ENCODE measurements at places on chromosomes 5 and 9.

GRCh38 chr9:615756-616155, 225.7 kb upstream of the DMRT1 start:
- no peak for DNase-seq

DNA sequence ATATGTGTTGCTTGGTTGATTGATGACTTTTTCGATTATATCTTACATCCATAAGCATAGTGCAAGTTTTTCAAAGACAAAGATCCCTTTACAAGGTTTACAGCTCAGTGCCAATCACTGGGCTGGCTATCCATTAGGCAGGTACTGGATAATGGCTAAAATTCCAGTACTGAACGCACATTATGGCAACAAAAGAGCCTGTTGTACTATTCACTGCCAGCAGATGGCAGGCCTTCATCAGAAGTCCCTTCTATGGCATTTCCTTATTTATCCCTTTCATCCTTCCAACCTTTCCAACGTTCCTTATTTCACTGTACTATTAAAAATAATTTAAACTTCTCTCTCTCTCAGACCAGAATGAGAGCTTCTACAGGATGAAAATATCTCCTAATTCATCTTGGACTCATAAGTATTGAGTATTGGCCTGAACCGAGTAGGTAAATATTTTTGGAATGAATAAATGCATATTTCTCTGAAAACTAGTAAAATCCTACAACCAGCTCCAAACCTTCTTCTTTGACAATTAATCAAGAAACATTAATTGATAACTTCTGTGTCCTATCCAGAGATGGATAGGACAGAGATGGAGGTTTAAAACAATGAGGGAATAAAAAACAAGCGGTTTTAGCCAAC, 6.7 kb upstream of the WNT8A start:
- DNase-seq, result peak; percentile 74

GRCh38 chr9:7799944-7800285, 337 bp upstream of the DMAC1 start:
- no peak for DNase-seq

DNA sequence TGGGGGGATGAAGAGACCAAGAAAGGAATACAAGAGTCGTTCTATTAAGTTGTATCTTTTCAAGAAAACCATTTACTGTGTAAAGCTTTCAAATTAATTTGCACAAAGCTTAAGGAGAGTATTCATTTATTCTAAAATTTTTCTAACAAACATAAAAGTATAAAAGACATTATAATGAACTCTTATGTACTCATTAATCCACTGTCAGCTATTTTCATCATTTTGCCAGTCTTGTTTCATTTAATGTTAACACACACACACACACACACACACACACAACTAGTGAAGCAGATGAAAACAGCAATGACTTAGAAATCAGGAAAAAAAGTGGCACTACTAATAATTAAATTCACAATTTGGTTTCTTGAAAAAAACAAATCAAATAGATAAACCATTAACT, 176.7 kb downstream of the TLE1 start:
- no peak for DNase-seq

DNA sequence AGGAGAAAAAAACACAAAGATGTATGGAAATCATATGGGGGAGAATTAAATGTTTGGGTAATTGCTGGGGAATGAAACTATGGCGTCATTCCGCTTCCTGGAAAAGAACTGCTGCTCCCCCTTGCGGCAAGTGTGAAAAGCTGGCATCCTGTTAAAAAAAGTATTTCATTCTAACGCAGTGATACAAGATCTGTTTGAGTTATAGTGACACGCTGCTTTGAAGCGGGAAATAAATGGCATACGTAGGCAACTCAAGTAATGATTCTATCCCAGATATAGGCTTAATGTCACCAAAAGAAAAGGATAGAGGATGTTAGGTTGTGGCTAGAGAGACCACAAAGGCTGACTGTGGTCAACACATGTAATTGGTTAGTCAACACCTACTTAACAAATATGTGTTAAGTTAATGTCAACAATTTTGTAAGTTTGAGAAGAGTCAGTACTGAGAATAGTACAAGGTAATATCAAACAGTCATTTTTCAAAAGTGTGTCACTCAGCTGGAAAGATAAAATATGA, 70.2 kb upstream of the ALDH1A1 start:
- peak; percentile 58 for DNase-seq

- no peak for DNase-seq
Measured at GRCh38 chr5:1428107-1428506, 17.1 kb downstream of the SLC6A3 start.

DNA sequence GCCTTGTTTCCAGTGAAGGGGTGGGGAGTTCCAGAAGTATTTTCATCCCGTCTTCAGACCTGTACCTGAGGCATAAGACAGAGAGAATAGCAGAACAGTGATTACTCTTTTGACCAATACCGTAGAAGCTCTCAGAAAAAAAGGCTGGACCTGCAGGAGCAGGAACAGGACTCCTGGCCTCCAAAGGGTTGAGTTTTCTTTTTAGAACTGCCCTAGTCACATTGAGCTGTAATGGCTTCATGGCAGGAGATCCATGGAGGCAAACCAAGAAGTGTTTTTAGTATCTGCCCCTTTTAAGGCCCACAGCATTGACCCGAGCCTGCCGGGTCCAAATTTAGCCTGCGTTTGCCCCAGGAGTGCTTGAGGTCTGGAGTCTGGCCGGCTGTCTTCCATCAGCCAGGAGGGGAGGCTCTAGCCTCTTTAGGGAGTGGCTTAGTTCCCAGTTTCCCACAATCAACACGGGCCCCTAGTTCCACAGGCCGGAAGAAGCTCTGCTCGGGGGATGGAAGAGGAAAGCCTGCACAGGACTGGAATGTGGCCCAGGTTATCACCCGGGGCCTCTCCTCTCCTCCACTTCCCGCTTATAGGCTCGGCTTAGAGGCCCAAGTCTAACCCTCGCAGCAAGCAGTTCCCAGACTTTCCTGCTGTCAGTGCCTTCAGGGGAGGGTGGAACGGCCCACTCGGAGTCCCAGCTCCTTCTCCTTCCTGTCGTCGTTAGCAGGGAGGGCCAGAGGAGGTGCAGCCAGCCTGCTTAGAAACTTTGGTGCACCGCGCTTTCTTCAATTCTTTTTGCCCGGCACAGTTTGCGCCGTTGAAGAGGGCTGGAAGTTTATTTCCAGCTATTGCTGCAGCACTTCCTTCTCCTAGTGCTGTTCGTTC, 80.7 kb downstream of the C9orf152 start:
- DNase-seq, result peak; percentile 48

DNA sequence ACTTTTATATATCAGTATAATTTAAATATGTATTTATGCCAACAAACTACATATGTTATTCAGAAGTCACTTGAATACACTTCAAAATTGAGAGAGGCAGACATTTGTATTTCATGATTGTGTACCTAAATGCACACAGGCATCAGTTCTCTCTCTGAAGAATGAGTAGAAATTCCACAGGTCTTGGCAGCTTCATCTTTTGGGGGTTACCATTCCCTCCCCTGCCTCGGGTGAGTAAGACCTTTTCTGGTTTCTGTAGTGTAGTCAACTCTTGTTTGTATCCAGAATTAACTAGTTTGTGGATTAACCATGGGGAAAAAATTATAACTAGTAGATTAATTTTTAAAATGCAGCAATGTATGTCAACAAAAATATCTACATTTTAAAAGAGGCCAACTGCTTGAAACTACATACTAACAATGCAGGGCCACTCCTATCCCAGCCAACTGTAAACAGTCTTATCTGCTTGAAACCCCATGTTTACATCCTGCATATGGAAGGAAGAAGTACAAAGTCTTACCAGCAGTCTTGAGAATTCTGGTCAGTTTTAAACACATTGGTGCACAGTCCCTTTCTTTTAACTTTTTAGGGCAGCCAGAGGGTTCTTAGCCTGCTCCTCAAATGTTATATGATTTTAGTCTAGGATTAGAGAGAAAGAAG, 339.6 kb upstream of the KIF2A start:
- DNase-seq, result no peak

GRCh38 chr5:17748941-17749340, 114.7 kb downstream of the TAF11L14 start:
- DNase-seq, result no peak

GRCh38 chr5:54671111-54671531, 153.6 kb downstream of the SNX18 start:
- no peak for DNase-seq

GRCh38 chr5:134236318-134236717, 10.4 kb upstream of the PPP2CA start:
- DNase-seq, result no peak

GRCh38 chr5:109953761-109954160, 264.0 kb downstream of the MAN2A1 start:
- DNase-seq, result no peak

DNA sequence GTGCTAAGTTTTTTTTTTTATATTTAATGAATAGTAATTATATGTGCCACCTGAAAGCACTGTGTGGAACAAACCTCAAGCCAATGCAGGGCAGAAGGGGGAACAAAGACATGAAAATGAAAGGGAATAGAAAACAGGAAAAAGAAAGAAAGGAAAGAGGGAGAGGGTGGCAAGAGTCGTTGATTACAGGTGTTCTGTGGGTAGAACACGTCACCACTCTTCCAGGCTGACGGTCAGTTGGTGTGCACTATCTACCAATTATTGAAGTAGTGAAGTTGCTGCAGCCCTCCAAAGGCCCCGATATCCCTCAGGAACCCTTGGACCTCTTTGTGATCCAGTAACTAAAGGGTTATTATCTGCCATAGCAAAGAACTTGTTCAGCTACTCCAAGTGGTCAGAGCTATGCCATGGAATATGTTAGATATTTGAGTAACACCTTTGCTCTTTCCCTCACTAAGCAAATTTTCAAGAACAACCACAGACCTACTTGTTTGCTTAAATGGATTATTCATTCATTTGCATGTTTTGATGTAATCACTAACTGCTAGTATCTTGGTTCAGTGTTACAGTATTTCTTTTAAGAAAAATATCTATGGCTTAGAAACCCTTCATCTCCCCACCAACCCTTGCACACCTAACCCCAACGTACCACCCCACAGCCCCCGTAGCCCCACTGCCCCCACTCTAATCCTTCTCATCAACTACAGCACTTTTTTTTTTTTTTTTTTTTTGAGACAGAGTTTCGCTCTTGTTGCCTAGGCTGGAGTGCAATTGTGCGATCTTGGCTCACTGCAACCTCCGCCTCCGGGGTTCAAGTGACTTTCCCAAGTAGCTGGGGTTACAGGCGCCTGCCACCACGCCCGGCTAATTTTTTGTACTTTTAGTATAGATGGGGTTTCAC, 31.3 kb downstream of the FYB1 start:
- DNase-seq, result no peak

GRCh38 chr5:176410486-176411180, 5.7 kb downstream of the CLTB start:
- no peak for DNase-seq

DNA sequence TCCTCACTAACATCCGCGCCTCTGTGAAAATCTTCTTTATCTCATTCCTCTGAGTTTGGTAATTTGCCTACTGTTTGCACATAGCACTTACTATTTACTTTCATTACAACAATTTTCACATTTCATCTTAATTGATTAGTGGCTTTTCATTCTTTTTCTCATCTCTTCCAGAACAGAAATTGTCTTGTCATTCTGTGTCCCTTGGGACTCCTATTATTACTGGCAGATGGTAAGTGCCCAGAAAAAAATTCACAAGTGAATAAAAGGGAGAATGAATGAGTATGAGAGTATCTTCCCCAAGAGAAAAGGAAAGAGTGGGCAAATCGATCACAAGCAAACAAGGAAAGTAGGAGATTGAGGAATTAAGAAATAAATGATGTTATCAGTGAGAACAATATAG, 876.1 kb downstream of the TLE4 start:
- DNase-seq, result no peak

DNA sequence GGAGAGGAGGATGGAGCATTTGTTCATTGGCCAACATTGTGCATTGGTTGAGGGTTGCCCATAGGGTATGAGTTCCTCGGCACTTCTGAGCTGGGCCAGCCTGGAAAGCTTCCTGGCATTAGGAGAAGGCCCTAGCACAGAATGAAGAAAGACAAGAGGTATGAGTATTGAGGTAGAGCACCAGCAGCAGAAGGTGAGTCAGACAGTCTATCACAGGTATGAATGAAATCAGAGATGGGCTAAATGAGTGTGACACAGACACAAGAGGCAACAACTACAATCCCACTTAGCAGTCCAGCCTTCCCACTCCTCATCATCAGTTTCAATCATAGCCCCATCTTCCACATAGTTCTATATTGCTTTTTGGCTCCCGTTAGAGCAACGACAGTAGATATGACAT, 25.4 kb upstream of the TGFBR1 start:
- no peak for DNase-seq

GRCh38 chr9:127313042-127313560, 48.5 kb downstream of the GARNL3 start:
- no peak for DNase-seq

DNA sequence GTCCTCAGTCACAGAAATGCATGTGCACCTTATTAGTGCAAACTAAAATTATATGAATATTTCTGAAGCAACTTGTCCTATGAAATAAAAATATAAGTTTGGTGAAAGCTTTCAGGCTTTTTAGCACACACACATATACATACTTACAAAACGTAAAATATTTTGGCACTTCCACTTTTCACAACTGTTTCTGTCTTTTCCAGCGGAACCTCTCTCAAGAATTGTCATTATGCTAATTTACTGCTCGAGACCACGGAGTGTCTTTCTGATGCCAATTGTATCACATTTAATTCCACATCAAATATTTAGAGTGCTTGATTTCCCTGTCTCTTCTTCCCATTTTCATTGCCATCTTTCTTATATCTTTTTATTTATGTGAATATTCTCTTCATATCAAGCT, 100.4 kb downstream of the MEF2C start:
- no peak for DNase-seq

DNA sequence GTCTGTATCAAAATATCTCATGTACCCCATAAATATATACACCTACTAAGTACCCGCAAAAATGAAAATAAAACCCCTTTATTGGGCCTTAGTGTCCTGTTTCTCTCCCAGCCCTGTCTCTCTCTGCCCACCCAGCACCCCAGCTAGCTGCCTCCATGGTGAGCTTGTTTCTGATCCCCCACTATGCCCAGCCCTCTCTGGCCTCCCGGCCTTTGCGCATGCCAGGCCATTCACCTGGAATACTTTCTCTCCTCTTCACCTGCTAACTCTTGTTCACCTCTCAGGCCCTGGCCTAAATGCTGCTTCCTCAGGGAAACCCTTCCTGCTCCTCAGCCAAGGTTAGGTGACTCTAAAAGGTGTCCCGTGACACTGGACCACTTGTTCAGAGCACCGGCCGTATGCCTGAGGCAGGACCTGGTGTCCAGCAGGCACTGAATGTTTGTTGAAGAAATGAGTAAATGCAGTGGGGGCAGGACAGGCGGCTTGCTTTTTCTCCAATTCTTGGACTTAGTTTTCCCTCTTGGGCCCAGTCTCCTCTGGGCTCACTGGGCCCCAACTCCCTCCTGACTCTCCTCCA, 58.5 kb downstream of the PSD2 start:
- no peak for DNase-seq
